ENCODE measurements at places on chromosomes 2 and 18. TPM values are rescaled to one million over a fixed set of nuclear protein-coding genes. Genes with fewer than 3 reads are reported as not detected.

Gene ZC3H8
- 9.1 TPM for polyA plus RNA-seq

Gene DDX18
- 52.2 TPM for polyA plus RNA-seq

- H3K27me3 ChIP-seq = no peaks in the 10 kb centered on the region
- no peak overlapping the region for H3K27ac ChIP-seq
- H3K4me1 ChIP-seq = peaks cover 4% of the 10 kb centered on the region
- no peak for DNase-seq
- H3K4me3 ChIP-seq = no peak overlapping the region
These were observed 56.6 kb downstream of the GDF7 start for GRCh38 chr2:20723543-20723942.

Gene EFR3B
- polyA plus RNA-seq = not detected

Gene C2orf69
- 7.7 TPM for polyA plus RNA-seq

- H3K27ac ChIP-seq = no peak overlapping the region
- no peak for DNase-seq
- H3K4me3 ChIP-seq = no peak overlapping the region
- H3K27me3 ChIP-seq = no peaks in the 10 kb centered on the region
- peaks cover 5% of the 10 kb centered on the region for H3K4me1 ChIP-seq
These were observed 912.8 kb downstream of the NRXN1 start for GRCh38 chr2:50118905-50119702.

DNA sequence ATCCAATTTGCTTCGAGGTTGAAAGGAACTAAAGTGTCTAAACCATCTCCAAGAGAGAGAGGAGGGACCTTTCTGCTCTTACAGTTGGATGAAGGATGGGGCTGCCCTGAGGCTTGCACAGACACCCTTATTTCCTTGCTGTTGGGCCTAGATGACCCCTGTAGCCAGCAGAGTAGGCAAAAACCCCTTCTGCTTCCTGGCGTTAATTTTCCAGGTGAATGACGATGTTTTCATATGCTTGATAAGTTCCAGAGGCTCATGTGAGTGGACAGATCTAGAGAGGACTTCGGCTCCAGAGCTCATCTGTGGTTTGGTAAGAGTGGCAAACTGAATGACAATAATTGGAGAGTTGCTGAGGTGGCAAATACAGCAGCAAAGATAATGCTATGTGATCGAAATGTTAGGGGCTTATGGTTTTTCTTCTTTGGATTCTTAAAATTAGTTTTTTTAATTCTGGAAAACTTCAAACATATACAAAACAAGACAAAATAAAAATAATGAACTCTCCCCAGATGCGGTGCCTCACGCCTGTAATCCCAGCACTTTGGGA, 98.6 kb upstream of the MAP4K3 start:
- no peaks in the 10 kb centered on the region for H3K27me3 ChIP-seq
- no peak for DNase-seq
- no peak overlapping the region for H3K4me3 ChIP-seq
- H3K27ac ChIP-seq = no peak overlapping the region
- no peaks in the 10 kb centered on the region for H3K4me1 ChIP-seq

- H3K4me1 ChIP-seq = peaks cover 5% of the 10 kb centered on the region
- no peak for DNase-seq
- peaks cover 1% of the 10 kb centered on the region for H3K36me3 ChIP-seq
- H3K4me3 ChIP-seq = no peak overlapping the region
- H3K27ac ChIP-seq = no peak overlapping the region
- no peaks in the 10 kb centered on the region for H3K27me3 ChIP-seq
These were observed 6.6 kb upstream of the PTMA start for GRCh38 chr2:231701456-231702373.

GRCh38 chr18:73948497-73948896, 199.1 kb downstream of the FBXO15 start:
- no peak for DNase-seq
- H3K27me3 ChIP-seq = no peaks in the 10 kb centered on the region
- no peaks in the 10 kb centered on the region for H3K4me1 ChIP-seq
- no peak overlapping the region for H3K27ac ChIP-seq
- H3K36me3 ChIP-seq = no peaks in the 10 kb centered on the region

DNA sequence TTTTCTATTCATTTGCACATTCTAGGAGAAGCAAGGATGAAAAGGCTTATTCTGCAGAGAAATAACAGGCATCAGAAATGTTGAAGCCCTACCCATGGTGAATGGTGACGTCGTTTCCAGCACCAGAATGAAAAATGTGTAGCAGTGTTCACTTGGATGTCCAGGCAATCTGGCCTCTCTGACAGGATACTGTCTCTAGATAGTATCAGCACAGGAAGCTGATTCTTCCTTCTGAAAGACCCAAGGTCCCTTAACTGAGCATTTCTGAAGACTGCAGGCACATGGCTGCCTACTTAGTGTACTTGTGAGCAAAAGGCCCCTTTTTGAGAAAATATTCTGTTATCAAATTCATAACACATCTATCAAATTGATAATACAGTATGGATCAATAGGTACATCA, 234.1 kb downstream of the XIRP2 start:
- no peak for DNase-seq
- H3K27me3 ChIP-seq = no peaks in the 10 kb centered on the region
- H3K4me3 ChIP-seq = no peak overlapping the region
- no peak overlapping the region for H3K27ac ChIP-seq

- DNase-seq = no peak
- H3K4me3 ChIP-seq = no peak overlapping the region
- no peaks in the 10 kb centered on the region for H3K27me3 ChIP-seq
These were observed 141.9 kb downstream of the MGAT5 start for GRCh38 chr2:134395779-134396178.

Gene RGPD6
- polyA plus RNA-seq = 10.5 TPM

All from small intestine (tissue), 16 donors.